ENCODE measurements at places on chromosomes 2 and 18. TPM values are rescaled to one million over a fixed set of nuclear protein-coding genes. Genes with fewer than 3 reads are reported as not detected.

CABYR gene
- total RNA-seq: 0.55 TPM

ATP6V1B1 gene
- total RNA-seq: not detected

EFEMP1 gene
- 28.2 TPM for total RNA-seq

RNF152 gene
- total RNA-seq: 11.7 TPM

FIGN gene
- total RNA-seq: 17.0 TPM

MC5R gene
- total RNA-seq: not detected

TTN gene
- total RNA-seq: 4,141 TPM

PRKRA gene
- 43.0 TPM for total RNA-seq

GRCh38 chr2:231360401-231360800 lies 35.1 kb upstream of the B3GNT7 start:
- no peak for DNase-seq

DNA sequence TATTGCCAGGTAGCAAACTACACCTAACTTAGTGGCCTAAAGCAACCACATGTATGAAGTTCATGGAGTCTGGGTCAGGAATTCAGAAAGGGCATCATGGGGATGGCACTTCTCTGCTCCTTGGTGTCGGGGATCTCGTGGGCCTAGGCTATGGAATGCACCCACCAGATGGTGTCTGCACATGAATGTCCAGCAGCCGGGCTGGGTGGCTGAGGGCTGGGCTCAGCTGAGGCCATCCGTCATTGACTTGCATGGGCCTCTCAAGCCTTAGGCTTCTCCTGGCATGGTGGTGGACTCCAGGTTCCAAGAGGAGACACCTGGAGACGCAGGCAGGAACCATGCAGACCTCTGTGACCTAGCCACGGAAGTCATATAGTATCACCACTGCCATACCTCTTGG lies 26.0 kb upstream of the RPL31 start:
- DNase-seq: no peak

- DNase-seq: no peak
Observed at GRCh38 chr2:134705861-134706586, 12.8 kb downstream of the TMEM163 start.

GRCh38 chr2:151056870-151057269 lies 204.8 kb downstream of the RBM43 start:
- DNase-seq: no peak

DNA sequence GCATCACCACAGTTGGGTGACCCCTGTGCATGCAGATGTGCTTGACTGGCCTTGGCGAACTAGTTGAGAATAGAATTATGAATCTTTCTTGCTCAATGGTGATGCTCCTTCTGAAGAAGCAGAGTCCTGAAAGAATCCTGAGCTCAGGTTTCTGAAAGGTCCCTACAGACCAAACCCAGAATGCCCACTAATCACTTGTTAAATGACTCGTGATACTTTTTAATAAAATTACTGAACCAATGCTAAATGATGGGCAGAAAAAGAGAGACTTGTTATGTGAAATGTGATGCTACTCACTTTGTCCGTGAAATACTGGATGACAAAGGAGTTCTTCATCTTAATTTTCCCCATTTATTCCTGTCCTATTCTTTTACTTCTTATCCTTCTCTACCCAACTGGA lies 263.5 kb upstream of the LRRTM1 start:
- no peak for DNase-seq

GRCh38 chr18:41992066-41992465 lies 37.0 kb downstream of the PIK3C3 start:
- no peak for DNase-seq

GRCh38 chr2:73975731-73976130 lies 9.0 kb upstream of the TET3 start:
- DNase-seq: no peak

GRCh38 chr2:120320318-120320851 lies 25.6 kb upstream of the INHBB start:
- no peak for DNase-seq

DNA sequence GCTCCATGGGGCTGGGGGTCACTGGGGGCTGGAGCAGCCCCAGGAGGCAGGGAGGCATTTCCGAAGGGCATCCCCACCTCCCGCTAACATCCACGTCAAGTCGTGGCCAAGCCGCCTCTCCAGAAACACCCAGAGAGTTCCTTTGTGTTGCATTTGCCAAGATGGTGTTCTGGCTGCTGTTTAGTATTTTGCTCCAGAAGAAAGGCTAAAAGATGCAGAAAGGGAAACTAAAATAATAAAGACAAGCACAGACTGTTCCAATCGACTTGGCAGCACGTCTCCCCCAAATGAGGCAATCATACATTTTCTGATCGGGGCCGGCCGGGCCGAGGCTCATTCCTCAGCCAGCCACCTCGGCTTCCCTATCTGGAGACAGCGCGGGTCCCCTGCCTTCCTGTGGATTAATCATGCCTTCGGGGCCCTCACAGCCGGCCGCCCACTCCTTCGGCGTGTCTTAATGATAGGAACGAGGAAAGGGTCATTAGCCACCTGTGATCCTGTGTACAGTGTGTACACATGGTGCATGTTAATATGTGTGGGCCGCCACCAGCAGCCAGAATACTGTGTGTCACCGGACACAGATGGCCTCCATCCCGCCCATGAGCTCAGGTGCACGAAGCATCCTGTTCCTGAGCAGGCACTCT lies 169.2 kb downstream of the KLHL29 start:
- no peak for DNase-seq

GRCh38 chr2:129803032-129803431 lies 176.4 kb upstream of the RAB6C start:
- DNase-seq: no peak

DNA sequence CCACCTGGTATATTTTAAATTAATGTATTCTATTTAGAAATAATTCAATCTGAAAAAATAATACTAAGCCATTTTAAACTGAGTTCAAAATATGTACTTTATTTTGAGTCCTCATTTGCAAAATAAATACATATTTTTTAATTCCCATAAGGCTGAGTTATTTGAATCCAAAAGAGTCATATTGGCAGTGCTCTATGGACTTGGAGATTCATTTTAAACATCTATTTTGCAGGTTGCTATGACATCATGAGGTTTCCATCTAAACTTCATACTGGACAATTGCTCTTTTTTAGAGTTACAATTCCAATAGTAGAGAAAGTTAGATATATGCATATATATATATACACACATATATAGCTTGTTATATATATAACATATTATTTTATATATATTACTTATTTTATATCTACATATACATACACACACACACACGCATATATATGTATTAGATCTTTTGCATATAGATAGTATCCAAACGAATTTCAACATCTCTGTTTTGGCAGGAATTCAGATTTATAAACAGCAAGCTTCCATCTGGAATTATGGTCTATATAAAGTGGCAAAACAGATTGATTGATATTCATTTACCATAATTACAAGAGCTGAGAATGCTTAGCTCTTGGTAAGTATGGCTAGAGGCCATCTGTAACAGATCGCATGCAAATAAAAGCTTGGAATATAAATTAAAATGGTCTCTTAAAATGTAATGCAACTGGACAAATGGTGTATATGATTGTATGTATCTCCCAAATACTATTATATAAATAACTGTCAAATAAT lies 34.9 kb downstream of the NOL4 start:
- no peak for DNase-seq

DNA sequence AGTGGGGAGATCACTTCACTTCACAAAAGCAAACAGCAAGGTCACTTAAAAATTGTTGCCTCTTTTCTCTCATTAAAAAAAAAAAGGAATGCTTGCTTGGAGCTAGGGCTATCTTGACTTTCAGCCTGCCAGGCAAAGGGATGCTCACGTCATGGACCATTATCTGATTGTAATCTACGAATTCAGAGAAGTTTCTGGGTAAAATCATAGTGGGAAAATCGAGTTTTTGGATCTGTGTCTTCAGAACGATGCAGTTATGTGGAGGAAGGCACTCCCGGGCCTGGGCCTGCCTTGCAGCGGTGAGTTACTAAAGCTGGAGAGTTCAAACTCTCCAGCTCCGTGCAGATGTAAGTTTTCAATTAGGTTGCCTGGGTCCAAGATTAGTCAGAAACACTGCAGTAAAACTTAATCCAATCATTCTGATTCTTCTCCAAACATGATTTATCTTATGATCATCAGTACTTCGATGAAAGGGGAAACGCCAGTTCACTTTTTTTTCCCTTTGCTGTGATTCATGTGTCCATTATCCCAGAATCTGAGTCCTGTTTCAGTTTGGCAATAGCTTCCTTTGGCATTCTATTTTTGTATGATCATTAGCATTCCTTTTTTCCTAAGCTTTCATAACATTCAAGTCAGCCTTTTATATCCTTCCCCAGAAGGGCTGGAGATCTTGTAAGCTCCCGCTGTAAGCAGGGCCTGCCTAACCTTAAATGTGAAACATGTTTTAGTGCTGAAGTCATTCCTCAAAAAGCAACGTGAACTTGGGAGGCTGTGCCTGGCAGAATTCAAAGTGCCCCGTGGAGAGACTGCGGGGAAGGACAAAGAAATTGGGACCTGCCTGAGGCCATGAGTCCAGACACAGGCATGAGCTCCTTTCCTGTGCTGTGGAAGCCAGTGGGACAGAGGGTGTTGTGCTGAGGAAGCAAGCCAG lies 119.3 kb upstream of the TWIST2 start:
- DNase-seq: no peak

All from heart right ventricle (tissue), 16 donors.